Endothelial cell of coronary artery (primary cell): ENCODE measurements at places on chromosomes 4 and X. TPM values are rescaled to one million over a fixed set of nuclear protein-coding genes. Genes with fewer than 3 reads are reported as not detected.

CRMP1 gene
- under 0.01 TPM in 2 replicates for total RNA-seq

CENPVL2 gene
- not detected in 2 replicates for total RNA-seq

HSD17B11 gene
- total RNA-seq, result 22.7 and 25.7 TPM in 2 replicates

SYNPO2 gene
- total RNA-seq, result 0.09 and 0.85 TPM in 2 replicates

KLHL34 gene
- total RNA-seq, result not detected in 2 replicates

RXFP1 gene
- total RNA-seq, result 0.09 TPM in 1 of 2 replicates, not detected in the other

NLGN3 gene
- total RNA-seq, result 0.09 TPM in 2 replicates

ABLIM2 gene
- total RNA-seq, result 0.27 and 0.85 TPM in 2 replicates

CAPN6 gene
- total RNA-seq, result not detected in 2 replicates

RHOXF1 gene
- not detected in 2 replicates for total RNA-seq

KDR gene
- total RNA-seq, result 144 and 275 TPM in 2 replicates

AR gene
- 0.75 and 1.1 TPM in 2 replicates for total RNA-seq

PABPC1L2B gene
- not detected in 2 replicates for total RNA-seq

ZNF280C gene
- 2.0 and 2.2 TPM in 2 replicates for total RNA-seq

UCP1 gene
- total RNA-seq, result not detected in 2 replicates

ASB5 gene
- 0.28 TPM in 1 of 2 replicates, not detected in the other for total RNA-seq

INTS6L gene
- total RNA-seq, result 2.9 and 3.6 TPM in 2 replicates

NDP gene
- 0.19 and 1.3 TPM in 2 replicates for total RNA-seq

GPR173 gene
- 2.0 and 4.0 TPM in 2 replicates for total RNA-seq

USP11 gene
- 26.1 and 27.5 TPM in 2 replicates for total RNA-seq

PIN4 gene
- 20.1 and 22.6 TPM in 2 replicates for total RNA-seq
